Forelimb muscle (tissue), 1 donor: ENCODE measurements at places on chromosomes 6 and 20.

- no peak for DNase-seq
These were observed 77.2 kb downstream of the PTPN1 start for GRCh38 chr20:50587291-50587961.

DNA sequence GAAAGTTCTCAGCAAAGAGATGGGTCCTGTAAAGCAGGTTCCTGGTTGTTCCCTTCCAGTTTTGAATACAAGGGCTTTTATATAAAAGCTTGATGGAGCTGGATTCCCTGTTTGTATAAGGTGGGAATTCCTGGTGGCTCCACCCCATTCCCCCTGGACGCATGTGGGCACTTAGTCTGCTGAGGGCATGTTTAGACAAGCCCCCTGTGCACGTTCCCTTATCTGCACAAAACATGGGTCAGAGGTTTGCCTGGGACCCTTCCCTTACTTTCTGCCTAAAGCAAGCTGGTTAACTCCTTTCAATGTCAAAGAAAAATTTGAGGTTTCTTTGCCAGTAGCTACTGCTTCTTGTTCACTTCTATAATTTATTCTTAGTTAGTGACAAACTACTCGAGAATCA lies 181.1 kb downstream of the BCKDHB start:
- DNase-seq, result no peak

GRCh38 chr6:126764104-126764503 lies 354.4 kb upstream of the RSPO3 start:
- no peak for DNase-seq

DNA sequence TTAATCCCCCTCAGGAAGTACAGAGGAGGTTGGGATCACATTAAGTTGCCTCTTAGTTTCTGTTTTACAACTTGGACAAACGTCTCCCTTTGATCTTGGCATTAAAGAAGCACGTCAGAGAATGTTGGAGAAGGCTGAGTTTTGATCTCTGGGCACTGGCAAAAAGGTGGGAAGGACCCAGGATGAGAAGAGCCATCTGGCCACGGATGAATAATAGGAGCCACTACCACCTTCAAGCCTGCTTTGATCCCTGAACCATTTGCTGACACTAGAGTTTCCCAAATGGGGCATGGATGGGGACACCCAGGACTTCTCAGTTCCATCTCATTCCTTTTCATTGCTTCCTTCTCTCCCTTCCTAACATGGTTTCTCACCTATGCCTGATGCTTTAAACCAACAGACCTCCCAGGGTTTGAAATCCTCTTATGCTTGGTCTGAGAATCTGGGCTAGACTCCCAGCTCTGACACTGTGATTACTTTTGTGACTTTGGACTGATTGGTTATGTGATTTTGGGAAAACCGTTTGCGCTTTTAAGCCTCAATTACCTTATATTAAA lies 5.8 kb downstream of the TM9SF4 start:
- no peak for DNase-seq

GRCh38 chr6:23137611-23138010 lies 568.2 kb downstream of the HDGFL1 start:
- no peak for DNase-seq

- DNase-seq, result no peak
These were observed 28.7 kb downstream of the TFAP2A start for GRCh38 chr6:10386220-10386619.

GRCh38 chr20:62791301-62792181 lies 4.7 kb upstream of the MRGBP start:
- peak; percentile 71 for DNase-seq

DNA sequence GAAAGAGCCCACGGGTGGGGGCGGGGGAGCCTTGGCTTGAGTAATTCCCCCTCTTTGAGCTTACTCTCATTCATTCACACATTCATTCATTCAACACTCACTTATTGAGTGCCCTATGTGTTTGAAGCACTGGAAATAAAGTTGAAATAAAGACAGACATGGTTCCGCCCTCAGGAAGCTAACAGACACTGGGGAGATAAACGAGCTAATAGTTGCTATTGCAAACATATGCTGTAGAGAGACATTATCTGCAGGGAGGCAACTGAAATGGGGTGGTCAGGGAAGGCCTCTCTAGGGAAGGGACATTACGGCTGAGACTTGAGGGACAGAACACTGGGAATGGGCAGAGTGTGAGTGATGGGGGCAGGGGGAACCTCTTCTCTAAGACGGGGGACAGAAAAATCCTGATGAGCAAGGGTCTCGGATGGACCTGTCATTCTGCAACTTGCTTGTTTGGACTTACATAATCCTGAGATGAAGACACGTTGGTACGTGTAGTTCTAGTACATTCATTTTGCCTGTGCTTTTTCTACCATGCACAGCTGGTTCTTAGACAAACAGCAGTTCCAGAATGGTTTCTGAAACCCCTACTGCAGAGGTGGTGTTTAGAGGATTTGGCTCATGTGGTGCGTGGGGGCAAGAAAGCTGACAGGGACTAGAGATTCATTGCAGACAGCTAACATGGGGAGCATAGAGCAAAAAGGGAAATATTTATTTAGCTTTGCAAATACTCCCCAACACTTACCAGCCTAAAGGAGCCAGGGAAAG lies 71.1 kb upstream of the BLCAP start:
- DNase-seq, result no peak

GRCh38 chr20:11394145-11394833 lies 523.4 kb upstream of the BTBD3 start:
- DNase-seq, result no peak

DNA sequence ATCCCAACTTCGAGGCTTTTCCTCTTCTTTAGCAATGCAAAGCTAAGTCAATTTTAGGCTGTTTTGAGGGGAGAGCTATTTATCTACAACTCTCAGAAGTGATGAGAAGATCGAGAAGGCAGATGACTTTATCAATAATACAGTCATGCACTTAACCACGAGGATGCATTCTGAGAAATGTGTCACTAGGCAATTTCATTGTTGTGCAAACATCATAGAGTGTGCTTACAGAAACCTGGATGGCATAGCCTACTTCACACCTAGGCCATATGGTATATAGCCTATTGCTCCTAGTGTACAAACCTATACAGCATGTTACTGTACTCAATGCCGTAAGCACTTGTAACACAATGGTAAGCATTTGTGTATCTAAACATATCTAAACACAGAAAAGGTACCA lies 66.6 kb downstream of the PRND start:
- no peak for DNase-seq

DNA sequence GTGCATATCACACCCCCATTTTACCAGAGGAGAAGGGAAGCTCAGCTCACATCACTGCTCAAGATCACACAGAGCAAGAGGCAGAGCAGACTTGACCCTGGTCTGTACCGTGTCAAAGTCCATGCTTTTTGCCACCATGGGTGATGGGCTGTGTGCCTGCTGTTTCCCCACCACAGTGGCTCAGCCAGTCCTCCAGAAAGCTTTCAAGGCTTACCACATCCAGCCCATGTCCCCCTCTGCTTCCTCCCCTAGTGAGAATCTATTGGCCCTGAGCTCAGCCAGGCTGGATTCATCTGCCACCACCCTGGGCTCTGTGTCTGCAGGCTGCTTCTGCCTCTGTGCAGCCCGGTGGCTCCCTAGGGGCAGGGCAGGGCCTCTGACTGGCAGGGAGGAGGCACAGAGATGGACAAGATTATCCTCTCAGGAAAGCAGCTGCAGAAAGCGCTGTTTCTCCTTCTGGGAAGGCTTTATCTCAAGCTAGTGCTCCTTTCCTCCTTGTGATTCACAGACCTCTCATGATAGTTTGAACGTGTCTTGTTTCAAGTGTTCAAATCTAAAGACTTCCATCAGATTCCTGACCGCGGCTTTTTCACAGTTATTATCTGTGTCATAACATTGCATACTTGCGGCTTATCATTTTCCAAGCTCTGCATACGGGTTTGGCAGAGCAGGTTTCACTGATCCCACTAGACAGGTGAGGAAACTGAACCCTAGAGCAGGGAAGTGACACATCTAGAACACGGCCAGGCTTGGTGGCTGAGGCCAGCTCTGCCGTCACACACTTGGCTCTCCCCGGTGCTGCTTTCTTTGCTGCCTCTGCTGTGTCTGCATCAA lies 37.4 kb downstream of the VEGFA start:
- DNase-seq, result no peak

DNA sequence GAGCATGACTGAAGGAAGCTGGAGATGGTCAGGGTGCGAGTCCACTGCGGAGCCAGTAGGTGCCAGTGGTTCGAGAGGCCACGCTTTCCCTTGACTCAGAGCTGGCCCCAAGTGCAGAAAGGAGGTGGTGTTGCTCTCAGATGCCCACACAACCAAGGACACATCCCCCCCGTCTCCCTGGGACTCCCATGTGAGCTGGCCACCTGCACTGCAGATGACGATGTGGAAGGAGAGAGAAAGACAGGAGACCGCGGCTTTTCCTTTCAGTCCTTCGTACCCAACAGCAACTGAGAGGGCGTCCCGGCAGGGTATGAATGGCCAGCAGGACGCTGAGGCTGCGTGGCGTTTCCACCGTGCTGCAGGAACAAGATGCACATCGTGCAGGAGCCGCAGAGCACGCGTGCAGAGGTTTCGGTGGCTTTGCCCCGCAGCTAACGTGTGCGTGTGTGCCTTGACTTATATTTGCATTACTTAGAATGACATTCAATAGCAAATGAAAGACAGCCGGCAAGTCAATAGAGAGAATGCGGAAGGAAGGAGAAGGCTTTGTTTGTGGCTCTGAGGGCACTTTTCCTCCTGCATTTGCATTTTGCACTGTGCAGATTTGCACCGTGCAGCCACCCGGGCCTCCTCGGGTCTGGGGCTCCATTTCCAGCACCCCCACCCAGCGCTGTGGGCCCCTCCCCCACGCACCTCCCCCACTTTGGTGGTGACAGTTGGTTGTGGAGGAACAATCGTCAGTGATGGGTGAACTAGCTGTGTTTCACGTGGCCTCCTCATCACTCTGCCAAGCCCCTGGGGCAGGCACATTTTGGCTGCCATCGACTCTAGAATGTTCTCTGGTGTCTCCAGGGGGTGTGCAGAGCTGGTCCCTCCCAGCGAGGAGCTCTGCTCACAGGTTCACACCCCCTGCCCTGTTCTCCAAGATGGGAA lies 26.4 kb upstream of the BHLHE23 start:
- DNase-seq, result no peak

- DNase-seq, result no peak
These were observed 16.9 kb upstream of the ELMO2 start for GRCh38 chr20:46423342-46423741.

- no peak for DNase-seq
These were observed 210.5 kb downstream of the ERMARD start for GRCh38 chr6:169961772-169962561.

DNA sequence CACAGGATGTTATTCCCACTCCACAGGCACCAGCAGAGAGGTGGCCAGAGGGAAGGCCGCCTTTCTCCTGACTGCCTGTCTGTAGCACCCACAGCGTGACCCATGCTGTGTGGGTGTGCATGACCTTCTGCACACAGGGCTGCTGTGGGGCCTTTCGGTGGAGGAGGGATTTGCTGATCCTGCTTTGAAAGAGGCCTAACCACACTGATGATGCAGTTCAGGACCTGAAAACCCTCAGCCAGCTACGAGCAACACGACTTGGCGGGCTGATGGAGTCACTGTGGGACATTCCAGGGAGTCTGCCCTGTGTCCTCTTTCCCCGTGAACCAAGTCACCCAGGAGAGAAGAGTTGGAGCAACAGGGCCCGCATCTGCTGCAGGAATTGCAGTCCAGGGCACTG lies 49.1 kb downstream of the SYTL3 start:
- DNase-seq, result no peak

GRCh38 chr6:93972791-93973190 lies 553.4 kb upstream of the EPHA7 start:
- DNase-seq, result no peak

GRCh38 chr6:36829919-36830544 lies 9.2 kb downstream of the CPNE5 start:
- no peak for DNase-seq

DNA sequence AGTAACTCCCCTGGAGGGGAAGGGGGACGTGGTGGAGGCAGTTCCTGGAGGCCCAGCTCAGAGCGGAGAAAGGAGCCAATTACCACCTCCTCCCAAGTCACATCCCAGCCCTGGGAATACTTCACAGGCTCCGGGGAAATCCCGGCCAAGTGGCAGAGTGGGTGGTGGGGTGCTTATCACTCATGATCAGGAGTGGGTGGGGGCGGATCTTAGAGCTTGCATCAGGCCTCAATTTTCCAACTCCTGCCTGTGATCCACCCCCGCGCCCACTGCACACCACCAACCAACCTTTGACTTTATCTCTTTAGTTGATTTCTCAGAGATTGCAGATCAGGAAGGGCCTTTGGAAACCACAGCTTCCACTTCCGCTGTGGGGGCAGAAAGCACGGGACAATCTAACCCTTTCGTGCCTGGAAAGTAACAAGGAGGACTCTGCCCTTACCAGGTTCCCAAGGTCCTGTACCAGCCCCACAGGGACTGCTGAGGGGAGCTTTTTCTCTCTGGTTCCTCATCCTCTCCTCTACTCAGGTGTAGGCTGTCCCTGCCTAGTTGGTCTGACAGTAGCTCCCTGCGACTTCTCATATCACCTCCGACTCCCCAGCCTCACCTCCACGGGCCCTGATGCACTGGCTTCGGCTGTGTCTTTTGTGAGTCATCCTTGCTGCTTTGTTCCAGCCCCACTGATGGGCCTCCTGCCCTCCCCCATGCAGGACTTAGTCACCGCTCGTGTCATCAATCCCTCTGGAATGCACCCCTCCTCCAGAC lies 24.9 kb upstream of the IER3 start:
- DNase-seq, result no peak

GRCh38 chr6:170086639-170087420 lies 204.0 kb downstream of the DLL1 start:
- DNase-seq, result no peak

DNA sequence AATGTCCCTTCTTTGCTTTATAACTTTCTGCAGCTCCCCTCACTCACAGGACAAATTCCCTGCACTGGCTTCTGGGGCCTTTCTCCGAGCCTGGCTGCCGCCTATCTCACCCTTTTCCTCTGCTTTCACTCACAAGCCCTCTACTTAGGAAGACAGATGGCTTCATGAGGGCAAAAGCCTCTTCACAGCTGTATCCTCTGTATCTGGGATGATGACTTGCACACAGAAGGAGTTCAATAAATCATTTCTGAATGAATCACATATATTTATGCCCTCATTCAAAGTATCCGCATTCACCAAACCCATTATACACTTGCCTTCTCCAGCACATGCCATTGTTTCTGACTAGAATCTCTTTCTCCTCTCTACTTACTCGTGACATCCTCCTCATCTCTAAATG lies 159.0 kb upstream of the RIPOR2 start:
- no peak for DNase-seq

- no peak for DNase-seq
These were observed 1.0 kb upstream of the THBS2 start for GRCh38 chr6:169254456-169255316.

DNA sequence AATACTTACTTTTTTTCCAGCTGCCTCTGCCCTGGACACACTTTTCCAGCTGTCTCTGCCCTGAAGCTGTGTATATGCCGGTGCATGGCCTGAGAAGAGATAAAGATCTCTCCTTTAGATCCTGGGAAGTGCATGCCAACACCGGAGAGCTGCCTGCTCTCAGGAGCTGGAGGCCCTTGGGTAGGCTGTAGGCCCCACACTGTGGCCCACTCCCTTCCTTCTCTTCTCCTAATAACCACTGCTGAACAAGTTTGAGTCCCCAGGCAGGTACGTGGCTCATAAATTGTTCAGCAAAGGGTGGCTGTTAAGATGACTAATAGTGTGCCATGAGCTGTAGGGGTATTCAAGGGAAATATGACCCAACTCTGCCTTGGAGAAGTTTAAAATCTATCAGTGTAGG lies 102.5 kb downstream of the CD24 start:
- no peak for DNase-seq

- DNase-seq, result no peak
These were observed 429.9 kb downstream of the CD83 start for GRCh38 chr6:14547284-14547998.

- no peak for DNase-seq
These were observed 2.8 kb downstream of the CST2 start for GRCh38 chr20:23823621-23824324.

- no peak for DNase-seq
These were observed 153.1 kb upstream of the INSM1 start for GRCh38 chr20:20214757-20215275.
